ENCODE measurements at places on chromosomes 12 and 14.
A peak's percentile ranks its signal among the peaks of the same experiment; 100 is the strongest.

DNA sequence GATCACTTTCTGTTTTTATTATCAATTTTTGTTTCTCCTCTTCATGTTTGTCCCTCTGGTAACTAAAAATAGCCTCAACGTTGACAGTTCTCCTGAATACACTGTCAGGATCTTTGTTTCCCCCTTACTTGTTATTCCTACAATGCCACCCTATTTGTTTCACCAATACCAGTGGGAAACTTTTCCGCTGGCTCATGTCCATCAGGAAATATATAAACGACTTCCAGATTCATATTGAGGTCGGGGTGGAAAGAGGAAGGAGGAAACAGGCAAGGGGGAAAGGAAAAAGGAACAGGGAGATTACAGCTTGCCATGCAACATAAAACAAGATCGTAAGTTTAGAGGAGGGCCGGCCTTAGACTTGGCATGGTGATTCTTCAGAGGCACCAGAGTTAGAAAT is 61.7 kb downstream of the BTBD7 start:
- DNase-seq, result no peak

- no peak for DNase-seq
Observed at GRCh38 chr14:23076785-23077408, 18.0 kb downstream of the ACIN1 start.

- no peak for DNase-seq
Observed at GRCh38 chr12:21353487-21353886, 18.8 kb upstream of the SLCO1A2 start.

GRCh38 chr14:99248761-99249171 is 23.2 kb downstream of the BCL11B start:
- DNase-seq, result no peak

DNA sequence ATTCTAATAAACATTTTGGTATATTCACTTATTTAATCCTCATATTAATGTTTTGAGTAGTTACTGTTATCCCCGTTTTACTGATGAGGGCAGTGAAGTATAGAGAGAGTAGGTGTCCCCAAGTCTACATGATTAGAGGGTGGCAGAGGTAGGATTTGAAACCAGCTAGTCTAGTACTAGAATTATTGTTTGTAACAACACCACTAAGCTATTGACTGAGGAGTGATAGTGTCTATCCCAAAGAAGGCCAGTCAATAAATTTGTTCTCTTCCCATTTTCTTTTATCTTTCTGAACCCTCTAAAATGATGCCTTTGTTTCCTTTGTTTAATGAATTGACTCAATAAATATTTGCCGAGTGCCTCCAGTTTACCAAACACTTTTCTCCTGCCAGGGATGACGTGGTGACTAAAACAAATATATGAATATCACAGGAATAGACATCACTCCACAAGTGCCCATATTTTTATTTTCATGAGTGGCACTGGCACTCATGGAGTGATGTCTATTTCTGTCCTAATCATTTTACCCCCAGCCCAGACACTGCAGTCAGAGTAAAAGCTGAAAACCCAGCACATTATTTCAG is 247.5 kb downstream of the SLC16A7 start:
- no peak for DNase-seq

GRCh38 chr14:74493343-74494261 is at the start of gene ISCA2:
ISCA2 (plus strand) TSS chr14:74493765; CDS start chr14:74493775, 10 bp downstream.
- DNase-seq, result peak; percentile 99

GRCh38 chr14:74464785-74465184 is 28.3 kb downstream of the NPC2 start:
- no peak for DNase-seq

Data from activated CD8-positive, alpha-beta memory T cell treated with anti-CD3 and anti-CD28 coated beads for 1 hour (primary cell).